ENCODE measurements at places on chromosomes 5 and 9. TPM values are rescaled to one million over a fixed set of nuclear protein-coding genes. Genes with fewer than 3 reads are reported as not detected.

The MARCHF3 gene
- polyA plus RNA-seq, result 8.6 TPM

The LCN15 gene
- not detected for polyA plus RNA-seq

The STPG3 gene
- polyA plus RNA-seq, result not detected

The PLAC8L1 gene
- polyA plus RNA-seq, result 0.33 TPM

GRCh38 chr5:172171118-172171517 lies 16.9 kb downstream of the STK10 start:
- DNase-seq, result no peak

DNA sequence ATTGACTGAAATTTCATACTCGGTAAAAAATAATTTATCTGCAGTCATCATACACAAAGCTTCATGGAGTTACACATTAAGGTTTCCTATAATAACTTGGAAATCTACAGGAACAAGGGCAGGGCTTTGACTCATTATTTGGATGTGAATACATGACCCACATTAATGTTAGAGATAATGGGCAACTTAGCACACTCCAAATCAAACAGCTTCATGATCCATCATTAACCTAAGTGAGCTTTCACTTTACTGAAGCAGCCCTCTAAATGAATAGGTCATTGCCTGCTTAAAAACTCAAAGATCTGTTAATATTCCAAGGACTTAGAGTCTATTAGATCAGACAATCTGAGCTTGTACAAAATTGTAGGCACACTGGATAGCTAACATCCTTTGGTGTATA lies 9.0 kb downstream of the CDH12 start:
- no peak for DNase-seq

DNA sequence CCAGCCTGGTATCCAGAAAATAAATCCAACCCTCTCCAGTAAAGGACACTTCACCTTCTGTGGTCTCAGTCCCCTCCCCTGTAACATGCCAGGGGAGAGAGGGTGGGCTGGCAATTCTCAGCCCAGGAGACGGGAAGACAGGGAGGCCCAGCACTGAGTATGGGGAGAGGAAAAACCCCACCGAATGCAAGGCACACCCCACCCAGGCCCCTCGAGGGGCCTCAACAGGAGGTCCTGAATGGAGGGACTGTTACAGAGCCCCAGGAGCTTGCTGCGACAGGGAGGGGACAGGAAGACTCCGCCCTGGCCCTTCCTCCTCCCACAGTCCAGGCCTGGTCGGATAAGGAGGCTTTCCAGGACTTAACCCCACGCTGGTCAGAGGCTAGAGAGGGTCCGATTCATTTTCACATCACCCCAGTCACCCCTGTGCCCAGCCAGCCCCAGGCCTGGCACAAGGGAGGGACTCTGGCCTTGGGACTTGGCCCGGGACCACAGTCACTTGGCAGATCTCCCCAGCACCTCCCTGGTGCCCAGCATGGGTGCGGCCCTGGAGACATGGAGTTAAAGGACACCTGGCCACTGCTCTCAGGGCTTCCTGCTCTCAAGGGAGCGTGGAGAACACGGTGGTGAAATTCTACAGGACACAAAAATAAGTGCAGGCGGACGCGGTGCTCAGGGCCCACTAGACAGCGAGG lies 44.9 kb upstream of the STXBP1 start:
- DNase-seq, result no peak

DNA sequence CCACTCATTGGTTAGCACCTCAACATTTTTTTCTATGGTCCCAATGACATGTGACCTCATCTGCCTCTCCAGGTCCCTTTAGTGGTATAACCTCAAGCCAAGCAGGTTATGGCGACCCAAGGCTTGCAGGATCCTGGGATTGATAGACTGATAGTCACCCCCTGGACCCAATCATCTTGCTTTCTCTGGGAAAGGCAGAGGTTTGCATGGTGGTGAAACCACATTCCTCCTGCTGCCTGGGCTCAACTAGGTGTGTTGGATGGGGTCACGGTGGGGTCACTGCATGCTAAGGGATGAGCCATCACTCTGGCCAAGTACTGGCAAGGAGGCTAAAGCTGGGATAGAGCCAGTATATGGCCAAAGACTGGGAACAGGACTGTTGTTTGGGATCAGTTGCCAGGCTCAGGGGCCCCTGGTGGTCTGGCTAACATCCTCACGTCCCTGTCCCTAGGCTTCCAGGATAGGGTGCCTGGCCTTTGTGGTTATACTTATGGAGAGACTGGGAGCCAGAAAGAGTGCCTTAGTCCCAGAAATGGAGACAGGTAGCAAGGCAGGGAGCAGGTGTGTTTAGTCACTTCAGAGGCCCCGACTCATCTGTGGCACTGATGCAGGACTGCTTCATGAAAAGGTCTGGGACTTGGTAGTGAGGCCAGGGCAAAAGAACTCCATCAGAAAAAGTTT lies 4.6 kb upstream of the SMIM32 start:
- no peak for DNase-seq

DNA sequence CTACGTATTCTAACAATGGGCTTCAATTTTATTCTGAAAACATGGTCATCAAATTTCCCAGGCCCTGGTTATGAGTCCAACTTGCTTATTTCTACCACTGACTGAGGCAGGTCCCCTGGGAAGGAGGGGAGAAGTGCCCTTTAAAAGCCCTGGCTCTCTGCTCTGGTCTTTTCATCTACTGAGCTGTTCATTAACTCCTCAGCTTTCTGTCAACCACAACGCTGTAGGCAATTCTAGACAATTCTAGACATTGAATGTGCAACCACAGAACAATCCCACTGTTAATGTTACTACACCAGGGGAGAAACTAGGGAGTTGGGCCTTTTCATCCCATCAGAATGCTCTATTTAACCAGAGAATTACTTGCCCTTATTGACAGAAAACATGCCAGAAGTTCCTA lies 10.0 kb downstream of the MOCS2 start:
- DNase-seq, result no peak

- DNase-seq, result no peak
These were observed 143.0 kb downstream of the ADAMTS6 start for GRCh38 chr5:65338606-65339151.

DNA sequence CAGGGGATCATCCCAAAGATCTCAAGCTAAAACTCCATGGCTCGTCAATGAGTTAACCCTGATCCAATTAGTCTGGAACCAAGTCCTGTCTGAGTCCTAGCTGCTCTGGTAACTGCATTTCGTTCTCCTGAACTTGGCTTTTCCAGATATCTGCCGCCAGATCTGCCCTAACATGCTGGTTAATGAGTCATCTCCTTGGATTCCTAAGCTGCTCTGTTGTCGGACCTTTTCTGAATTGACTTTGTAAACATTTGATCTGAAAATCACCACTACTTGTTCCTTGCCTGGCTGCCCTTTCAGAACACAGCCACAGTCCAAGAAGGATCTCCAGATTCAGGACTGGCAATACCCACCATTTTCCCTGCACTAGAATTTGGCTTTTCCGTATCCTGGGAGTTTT lies 473.0 kb downstream of the ZSWIM6 start:
- no peak for DNase-seq

All from BJ (cell line).